IMR-90 (cell line): ENCODE measurements at places on chromosomes 16 and 17. TPM values are rescaled to one million over a fixed set of nuclear protein-coding genes. Genes with fewer than 3 reads are reported as not detected.
A peak's percentile ranks its signal among the peaks of the same experiment; 100 is the strongest.

DNA sequence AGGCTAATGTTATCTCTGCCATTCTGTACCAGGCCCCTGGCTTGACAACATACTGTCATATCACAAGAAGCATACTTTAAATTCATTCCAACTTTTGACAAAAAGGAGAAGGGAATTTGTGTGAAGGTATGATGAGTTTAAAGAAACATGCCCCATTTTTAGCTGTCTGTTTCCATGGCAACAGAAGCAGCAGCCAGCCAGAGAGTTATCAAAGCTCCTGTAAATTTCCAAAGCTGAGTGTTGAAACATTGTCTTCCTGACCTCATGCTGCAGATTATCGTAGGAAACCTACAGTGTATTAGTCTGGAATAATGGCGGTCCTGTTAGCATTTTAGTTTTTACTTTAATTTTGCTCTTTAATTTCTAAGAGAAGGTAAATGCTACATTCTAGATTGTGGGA lies 124.9 kb downstream of the MRTFB start:
- DNase-seq: peak; percentile 18

DNA sequence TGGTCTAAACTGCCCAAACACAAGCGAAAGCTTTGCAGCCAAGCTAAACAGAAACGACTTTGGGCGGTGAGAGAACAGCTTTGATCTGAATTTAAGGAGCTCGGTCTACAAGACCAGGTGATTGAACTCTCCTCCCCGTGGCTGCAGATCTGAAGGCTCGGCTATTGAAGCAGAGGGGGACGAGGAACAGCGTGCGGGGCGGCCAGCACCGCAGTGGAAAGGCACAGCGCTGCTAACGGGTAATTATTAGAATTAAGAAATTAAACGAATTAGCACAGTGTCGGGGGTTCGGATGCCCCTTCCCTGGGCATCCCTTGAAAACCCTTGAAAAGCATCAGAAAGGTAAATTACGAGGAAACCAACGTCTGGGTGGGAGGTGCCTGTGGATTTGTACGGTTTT lies 431 bp downstream of the TEKT3 start:
- no peak for DNase-seq

DNA sequence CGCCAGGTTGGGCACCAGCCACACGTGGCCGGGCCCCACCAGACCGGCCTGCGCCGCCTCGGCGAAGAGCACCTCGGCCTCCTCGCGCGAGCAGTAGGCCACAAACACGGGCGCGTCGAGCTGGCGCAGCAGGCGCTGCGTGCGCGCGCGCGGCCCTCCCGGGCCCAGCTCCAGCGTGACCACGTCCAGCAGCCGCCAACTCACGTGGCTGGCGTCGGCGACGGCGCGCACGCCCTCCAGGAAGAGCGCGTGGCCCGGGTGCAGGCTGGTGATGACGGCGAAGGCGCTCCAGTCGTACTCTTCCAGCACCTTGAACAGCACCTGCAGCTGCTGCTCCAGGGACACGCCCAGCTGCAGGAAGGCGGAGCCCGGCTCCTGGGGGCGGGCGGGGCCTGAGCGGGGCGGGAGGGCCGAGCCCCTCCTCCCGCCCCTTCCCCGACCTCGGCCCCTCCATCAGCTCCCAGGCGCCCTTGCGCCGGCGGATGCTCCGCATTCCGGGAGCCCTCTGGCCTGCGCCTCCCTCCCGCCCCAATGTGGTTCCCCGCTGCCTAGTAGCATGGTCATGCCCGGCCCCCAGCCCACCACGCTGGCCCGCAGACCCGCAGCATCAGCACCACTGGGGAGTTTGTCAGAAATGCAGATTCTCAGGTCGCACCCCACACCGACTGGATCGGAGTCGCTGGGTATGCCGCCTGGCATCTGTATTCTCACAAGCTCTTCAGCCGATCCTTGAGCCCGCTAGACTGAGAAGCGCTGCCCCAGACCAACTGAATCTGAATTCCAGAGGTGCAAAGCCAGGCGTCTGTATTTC lies 7.2 kb downstream of the GRIN2C start:
- DNase-seq: no peak

DNA sequence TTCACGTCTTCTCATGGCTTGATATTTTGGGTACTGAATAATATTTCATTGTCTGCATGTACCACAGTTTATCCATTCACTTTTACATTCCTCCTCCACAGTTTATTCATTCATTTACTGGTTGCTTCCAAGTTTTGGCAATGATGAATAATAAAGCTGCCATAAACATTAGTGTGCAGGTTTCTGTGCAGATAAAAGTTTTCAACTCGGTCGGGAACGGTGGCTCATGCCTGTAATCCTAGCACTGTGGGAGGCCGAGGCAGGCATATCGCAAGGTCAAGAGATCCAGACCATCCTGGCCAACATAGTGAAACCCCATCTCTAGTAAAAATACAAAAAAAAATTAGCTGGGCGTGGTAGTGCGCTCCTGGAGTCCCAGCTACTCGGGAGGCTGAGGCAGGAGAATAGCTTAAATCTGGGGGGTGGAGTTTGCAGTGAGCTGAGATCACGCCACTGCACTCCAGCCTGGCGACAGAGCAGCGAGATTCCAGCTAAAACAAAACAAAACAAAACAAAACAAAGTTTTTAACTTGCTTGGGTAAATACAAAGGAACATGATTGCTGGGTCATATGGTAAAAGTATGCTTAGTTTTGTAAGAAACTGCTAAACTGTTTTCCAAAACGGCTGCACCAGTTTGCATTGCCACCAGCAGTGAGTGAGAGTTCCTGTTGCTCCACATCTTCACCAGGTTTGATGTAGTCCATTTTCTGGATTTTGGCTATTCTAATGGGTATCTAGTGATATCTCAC lies 89.5 kb downstream of the WWP2 start:
- peak; percentile 61 for DNase-seq

GRCh38 chr16:22764662-22765327 lies 49.2 kb upstream of the HS3ST2 start:
- no peak for DNase-seq

- no peak for DNase-seq
Measured at GRCh38 chr16:50315346-50315997, 49.1 kb downstream of the ADCY7 start.

DNA sequence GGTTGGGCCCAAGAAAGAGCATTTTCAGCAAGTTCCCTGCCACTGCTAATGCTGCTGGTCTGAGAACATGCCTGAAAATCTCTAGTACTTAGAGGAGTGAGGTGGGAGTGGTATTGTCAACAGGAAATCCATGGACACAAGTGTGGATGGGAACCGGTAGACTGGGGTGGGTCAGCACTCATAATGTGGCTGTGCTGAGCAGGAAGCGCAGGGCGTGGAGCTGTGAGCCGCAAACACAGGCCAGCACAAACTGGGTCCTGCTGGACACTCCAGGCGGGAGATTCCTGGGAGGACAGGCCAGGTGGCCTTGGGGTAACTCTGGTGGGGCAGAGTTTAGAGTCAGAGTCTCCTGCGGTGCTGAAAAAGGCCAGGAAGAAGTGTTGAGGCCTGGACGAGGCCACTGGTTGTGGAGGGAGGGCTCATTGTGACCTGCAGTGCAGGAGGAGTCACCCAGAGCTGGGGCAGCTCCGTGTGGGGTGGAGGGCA lies 62.6 kb downstream of the BANP start:
- DNase-seq: no peak

DNA sequence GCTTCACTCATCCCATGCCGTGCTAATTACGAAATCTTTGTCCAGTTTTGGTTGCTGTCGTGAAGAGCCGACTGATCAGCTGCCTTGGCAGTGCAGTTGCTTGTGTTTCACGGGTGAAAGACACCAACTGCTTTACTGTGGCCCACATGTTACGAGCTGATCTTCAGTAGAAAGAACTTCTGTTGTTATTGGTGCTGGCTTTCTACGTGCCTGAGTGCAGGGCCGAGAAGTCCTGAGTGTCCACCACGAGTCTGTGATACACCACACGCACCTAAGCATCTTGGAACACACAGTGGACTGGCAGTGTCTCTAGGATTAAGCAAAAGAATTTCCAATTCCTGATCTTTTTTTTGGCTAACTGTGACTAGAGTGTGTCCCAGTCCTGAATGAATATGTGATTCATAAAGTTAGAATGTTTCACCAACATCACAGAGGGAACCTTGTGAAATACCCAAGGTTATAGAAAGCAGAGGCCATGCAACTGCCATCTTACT lies 70.4 kb upstream of the CLEC18A start:
- DNase-seq: peak; percentile 44

GRCh38 chr16:71413341-71413740 lies 28.5 kb downstream of the TLE7 start:
- DNase-seq: no peak

- no peak for DNase-seq
Measured at GRCh38 chr16:27564224-27564623, 14.3 kb downstream of the KATNIP start.

DNA sequence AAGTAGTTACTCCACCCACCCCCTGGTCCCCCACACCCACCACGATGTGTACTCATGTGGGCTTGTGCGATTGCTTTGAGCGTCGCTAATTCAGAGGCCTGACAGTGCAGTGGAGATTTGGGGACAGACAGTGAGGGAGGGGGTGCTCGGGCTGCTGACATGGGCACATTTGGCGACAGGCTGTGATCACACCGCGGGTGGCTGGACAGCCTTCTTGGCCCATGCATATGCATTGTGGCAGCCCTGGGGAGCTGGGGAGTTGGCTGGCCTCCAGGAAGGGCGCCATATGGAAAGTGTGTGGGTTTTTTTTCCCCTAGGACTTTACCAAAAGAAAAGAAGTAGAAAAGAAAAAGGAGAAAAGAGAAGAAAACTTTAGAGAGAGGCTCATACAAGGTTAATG lies 275.5 kb upstream of the N4BP1 start:
- no peak for DNase-seq

DNA sequence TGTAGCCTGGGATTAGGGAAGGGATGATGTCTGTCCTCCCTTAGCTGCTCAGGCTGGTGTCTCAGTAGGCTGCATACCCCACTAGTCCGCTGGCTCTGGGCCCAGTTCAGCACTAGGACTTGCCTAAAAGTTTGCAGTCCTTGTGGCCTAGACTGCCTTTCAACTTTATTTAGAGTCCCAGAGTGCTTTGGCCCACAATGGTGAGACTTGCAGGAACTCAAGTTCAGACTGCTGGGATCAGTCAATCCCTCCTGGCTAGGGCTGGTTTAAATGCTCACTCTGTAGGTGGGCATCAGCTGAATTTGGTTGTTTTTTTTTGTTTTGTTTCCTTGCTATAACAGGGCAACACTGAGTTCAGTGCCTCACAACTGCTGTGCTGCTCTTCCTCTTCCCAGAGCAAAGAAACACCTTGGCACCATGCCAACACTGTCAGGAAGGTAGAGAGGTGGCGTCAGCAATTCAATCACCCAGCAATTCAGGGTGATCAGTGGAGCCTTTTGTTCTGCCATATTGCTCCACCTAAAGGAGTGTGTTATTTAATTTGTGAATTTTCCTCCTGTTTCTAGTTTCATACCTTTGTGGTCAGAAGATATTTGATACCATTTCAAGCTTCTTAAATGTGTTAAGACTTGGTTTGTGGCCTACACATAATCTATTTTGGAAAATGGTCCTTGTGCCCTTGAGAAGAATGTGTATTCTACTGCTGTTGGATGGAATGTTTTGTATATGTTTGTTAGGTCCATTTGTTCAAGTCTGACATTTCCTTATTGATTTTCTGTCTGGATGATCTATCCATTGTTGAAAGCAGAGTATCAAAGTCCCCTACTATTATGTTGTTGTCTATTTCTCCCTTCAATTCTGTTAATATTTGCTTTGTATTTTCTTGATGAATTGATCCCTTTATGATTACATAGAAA lies 284.0 kb upstream of the PMFBP1 start:
- no peak for DNase-seq

DNA sequence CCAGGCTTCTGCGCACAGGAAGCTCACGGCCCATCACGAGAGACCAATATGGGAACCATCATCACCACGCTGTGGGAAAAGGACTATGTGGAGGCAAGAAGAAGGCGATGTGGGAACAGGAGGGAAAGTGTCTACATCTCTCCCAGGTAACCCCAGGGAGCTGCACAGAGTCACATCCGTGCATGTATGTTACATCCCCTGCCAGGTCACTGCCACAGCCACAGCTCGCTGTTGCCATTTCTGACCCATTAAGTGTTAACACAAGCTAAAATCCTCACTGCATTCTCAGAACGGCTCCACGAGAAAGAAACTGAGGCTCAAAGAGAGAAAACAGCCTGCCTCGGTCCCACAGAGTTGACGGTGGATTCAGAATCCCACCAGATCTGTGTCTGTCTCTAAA lies 319.1 kb downstream of the FOXL1 start:
- DNase-seq: no peak

DNA sequence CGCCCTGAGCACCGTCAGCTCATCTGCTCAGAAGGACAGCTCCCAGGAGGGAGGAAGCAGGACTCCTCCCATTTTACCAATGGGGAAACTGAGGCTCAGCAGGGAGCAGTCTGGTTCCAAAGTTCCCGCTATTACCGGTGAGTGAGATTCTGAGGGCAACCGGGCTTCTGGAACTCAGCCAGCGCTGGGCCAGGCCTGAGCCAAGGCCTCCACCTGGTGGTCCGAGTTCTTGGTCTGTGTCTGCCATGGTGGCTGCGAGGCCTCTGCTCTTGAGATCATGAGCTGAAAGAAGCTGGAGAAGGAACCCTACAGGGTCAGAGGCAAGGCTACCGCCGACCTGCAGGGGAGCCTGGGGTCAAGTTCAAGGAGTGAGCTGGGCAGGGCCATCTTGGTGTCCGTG lies 110.8 kb upstream of the GSE1 start:
- no peak for DNase-seq

- peak; percentile 79 for DNase-seq
Measured at GRCh38 chr17:60102632-60103096, 23.9 kb upstream of the HEATR6 start.

DNA sequence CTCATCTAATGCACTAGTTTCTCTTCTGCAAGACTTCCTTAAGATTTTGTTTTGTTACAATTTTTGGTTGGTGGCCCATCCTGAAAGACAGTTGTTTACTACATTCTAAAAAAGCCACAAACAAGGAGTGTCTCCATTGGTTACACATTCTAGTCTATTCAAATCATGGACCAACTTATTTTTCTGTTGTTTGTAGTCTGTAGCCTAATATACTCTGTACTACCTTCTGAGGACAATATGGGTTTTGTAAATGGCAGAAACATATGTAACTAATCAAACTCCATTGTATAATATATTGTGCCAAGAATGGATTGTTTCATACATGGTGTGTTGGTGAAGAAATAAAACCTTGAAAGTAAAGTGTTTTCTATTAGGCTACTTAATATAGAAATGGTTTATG lies 79.5 kb upstream of the DHX40 start:
- no peak for DNase-seq

KRTAP3-1 gene
- polyA plus RNA-seq: not detected in 2 replicates

TRIM37 gene
- polyA plus RNA-seq: 9.4 and 12.1 TPM in 2 replicates

MMP28 gene
- polyA plus RNA-seq: not detected in 2 replicates
